ENCODE measurements at places on chromosomes 4 and X. TPM values are rescaled to one million over a fixed set of nuclear protein-coding genes. Genes with fewer than 3 reads are reported as not detected.

DNA sequence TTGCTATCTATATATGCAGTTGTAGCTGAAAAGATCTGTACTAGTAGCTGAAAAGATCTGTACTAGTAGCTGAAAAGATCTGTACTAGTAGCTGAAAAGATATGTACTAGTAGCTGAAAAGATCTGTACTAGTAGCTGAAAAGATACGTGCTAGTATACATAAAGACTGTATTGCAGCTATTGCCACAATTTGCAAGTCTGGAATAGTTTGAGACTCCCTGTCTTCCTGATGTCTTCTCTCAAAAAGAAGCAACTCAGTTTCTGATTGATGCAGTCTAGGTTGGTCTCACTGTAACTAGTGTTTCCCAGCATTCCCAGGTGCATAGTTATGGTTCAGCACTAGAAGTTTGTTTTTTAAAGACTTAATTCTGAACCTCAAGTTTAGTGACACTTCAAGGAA lies 15.0 kb downstream of the SLAIN2 start:
- no peak for DNase-seq

GRCh38 chr4:72463724-72464123 lies 105.3 kb downstream of the ADAMTS3 start:
- DNase-seq, result no peak

- no peak for DNase-seq
Observed at GRCh38 chrX:48835524-48836329, at the start of gene PCSK1N. Gene PCSK1N (minus strand): TSS chrX:48835610. CDS start chrX:48835532, 78 bp downstream.

GRCh38 chrX:133374874-133375387 lies 40.4 kb downstream of the GPC4 start:
- DNase-seq, result no peak

DNA sequence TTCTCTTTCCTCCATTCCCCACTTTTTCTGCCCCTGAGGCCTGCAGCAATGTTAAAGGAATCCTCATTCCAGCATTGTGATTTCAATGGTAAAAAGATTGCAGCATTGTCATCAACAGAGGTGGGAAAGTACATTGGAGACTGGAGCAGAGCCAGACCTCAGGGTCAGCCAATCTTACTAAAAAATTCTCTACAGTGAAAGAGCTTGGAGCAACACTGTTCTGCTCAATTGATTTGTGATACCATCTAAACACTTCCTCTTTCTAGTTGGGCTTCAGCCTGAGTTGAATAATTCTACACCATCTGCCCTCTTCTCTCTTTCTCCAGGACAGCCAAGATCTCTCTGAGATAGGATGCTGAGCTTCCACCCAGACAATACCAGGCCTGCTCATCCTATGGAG lies 176.5 kb downstream of the AR start:
- DNase-seq, result no peak

DNA sequence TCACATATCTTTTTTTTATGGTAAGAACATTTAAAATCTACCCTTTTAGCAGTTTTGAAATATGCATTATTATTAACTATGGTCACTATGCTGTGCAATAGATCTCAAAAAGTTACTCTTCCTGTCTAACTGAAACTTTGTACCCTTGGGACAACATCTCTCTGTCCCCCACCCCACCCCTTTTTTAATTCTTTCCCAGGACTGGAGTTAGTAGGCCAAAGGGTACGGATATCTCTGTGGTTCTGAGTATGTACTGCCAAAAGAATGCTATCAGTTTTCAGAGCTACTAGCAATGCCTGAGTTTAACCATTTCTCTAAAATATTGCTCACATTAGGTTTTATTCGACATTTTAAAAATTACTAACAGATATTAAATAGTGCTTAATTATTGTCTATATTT lies 4.7 kb upstream of the FAM241A start:
- no peak for DNase-seq

GRCh38 chrX:150531467-150531866 lies 37.0 kb upstream of the MTM1 start:
- no peak for DNase-seq

DNA sequence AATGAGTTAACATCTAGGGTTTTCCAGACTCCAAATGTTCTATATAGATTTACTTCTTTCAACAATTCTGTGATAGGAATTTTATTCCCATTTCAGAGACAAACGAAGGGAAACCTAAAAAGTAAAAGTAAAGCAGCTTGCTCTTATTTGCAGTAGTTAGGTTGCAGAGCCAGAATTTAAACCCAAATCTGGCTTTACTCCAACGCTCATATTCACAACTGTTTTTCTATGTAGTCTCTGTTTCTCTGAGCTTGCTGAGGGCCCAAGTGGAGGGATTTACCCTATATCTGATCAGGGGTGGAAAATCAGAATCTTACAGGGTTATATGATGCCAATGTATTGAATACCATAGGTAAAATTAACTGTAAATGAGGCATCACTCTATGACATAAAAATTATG lies 599.1 kb upstream of the GRIA3 start:
- DNase-seq, result no peak

DNA sequence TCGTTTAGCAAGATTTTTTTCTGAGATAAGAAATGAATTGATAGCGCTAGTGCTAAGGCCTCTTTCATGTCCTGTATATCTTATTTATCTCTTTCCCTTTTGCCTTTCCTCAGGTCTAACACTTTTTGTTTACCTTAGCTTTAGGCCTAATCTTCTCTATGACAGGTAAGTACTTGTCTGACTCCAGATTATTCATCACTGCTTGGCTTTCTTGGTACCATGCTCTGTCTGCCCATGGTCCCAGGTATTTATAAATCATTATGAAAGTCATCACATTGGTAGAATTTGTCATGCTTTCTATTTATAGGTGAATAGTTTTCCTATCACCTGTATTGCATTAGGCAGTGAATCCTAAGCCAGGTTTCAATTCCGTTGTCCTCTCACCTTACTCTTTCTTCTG lies 99.5 kb upstream of the CTSO start:
- no peak for DNase-seq

DNA sequence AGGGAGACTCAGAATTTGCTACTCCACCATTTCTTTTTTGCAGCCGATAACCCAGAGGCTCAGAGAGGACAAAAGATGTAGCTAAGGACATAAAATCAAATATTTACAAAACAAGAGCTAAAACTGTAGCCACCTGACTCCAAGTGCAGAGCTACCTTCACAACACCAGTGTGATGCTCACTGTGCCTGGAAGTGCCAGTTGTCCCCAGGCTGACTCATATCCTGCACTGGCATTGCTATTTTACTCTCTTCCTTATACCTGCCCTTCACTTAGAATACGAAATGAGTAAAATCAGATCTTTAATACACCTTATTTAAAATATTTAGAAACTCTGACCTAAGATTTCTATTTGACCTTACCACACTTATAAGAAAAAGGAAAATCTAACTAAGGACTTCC lies 39.5 kb downstream of the SLC7A11 start:
- peak; percentile 11 for DNase-seq

- no peak for DNase-seq
Observed at GRCh38 chr4:86122404-86122803, 237.4 kb downstream of the MAPK10 start.

DNA sequence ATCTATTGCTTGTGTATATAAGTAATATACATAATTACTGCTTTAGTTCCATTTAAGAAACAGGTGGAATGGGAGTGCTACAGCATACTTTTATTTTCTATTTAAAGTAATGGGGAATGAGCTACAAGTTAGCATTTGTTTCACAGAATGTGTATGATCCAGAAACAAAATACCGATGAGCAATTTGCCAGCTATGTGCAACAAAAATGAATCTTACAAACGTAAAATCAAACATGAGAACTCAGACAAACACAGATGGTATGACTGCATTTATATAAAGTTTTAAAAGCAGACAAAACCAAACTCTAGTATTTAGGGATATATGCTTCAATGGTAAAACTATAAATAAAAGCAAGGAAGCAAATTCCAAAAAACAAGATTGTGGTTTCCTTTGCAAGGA lies 141.7 kb downstream of the PAPSS1 start:
- no peak for DNase-seq

GRCh38 chr4:82852751-82853285 lies 38.1 kb downstream of the SEC31A start:
- DNase-seq, result no peak

- DNase-seq, result no peak
Observed at GRCh38 chrX:145825896-145826295, 8.3 kb downstream of the SLITRK2 start.

- DNase-seq, result no peak
Observed at GRCh38 chr4:94944726-94945125, 187.0 kb downstream of the BMPR1B start.

GRCh38 chrX:109632906-109633504 lies 8.0 kb upstream of the KCNE5 start:
- no peak for DNase-seq

DNA sequence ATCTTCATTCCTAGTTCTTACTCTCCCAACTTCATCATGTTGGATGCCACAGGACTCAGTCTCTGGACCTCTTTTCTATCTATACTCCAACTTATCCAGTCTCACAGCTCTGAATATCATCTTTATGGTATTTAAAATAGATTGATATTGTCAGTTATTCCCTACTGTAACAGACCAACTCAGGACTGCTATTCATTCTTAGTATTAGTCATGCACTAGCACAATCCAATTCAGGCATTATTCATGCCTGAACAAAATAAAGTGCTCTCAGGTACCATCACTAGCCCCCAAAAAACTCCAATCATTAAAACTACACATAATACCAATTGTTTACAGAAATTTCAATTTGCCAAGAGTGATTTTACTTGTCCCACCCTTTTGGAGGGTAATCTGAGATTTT lies 37.7 kb downstream of the FRYL start:
- DNase-seq, result no peak

The AFP gene
- 1.8 TPM for total RNA-seq

- no peak for DNase-seq
Observed at GRCh38 chr4:94240384-94240783, 32.7 kb downstream of the SMARCAD1 start.

The PF4V1 gene
- total RNA-seq, result not detected

The MAGEB2 gene
- total RNA-seq, result 158 TPM

The MMRN1 gene
- not detected for total RNA-seq

DNA sequence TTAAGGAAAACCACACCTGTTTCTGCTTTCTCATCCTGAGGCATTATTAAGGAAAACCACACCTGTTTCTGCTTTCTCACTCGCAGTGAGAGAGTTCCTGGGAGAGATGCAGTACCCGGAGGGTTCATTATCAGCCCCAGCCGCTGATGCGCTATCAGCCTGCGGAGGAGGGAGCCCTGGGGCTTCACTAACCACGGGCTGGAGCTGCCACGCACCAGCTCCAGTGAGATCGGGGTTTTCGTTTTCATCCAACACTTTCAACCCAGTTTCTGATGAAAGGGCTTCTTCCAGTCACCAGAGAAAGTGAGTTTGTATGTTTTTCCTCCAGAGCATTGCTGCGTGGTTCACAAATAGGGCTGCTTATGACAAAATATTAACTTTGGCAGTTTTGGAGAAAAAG lies 93.2 kb upstream of the PRKX start:
- DNase-seq, result no peak

The TLR8 gene
- total RNA-seq, result not detected

- DNase-seq, result no peak
Observed at GRCh38 chr4:137993232-137993631, 248.9 kb downstream of the SLC7A11 start.

The NPY2R gene
- total RNA-seq, result not detected

The MYOZ2 gene
- total RNA-seq, result not detected

GRCh38 chrX:129786210-129786651 lies 6.5 kb downstream of the SASH3 start:
- no peak for DNase-seq

- peak; percentile 64 for DNase-seq
Observed at GRCh38 chr4:148634476-148634875, 192.3 kb upstream of the NR3C2 start.

DNA sequence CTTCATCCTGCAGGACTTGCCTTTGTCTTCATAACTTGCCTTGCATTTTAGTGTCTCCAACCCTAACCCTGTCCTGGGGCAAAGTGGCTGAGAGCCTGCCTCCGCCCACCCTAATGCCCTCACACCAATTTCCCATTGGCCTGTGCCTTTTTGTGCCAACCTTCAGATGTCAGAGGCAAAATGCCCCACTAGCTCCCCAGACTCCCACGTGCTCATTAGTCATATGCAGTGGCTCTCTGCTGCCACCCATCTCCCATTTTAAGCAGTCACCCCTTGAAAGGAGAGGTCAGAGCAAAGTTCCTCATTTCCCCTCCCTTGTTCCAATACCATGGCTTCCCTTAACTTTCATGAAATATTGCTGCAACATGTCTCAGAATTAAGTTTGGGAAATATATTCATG lies 74.8 kb upstream of the PASD1 start:
- DNase-seq, result peak; percentile 25
